CD4-positive, CD25-positive, alpha-beta regulatory T cell (primary cell): ENCODE measurements at places on chromosomes 3 and 15. TPM values are rescaled to one million over a fixed set of nuclear protein-coding genes. Genes with fewer than 3 reads are reported as not detected.

GRCh38 chr15:100696452-100696851, 94.1 kb downstream of the ASB7 start:
- no peak for DNase-seq

DNA sequence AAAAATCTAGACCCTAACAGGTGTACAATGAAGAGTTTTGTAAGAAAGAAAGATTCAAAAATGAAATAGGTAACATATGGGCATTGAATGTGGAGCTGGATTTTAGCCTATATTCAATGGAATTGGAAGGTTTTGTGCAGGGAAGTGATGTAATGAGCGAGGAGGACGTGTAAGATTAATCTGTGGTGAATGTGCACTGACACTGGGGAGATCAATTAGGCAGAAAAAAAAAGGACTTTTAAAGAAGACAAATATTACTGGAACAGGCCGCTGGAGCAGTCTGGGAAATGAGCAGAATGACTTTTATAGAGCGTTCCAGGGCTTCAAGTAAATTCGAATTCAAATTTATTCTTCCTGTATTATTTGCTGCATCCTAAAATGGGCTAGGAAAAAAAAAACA, 55.2 kb downstream of the PDIA5 start:
- no peak for DNase-seq

NOX5 gene
- polyA plus RNA-seq, result not detected

SETD2 gene
- polyA plus RNA-seq, result 10.4 TPM

TF gene
- not detected for polyA plus RNA-seq

GNAI2 gene
- polyA plus RNA-seq, result 544 TPM
